ENCODE measurements at places on chromosomes 11 and 22. TPM values are rescaled to one million over a fixed set of nuclear protein-coding genes. Genes with fewer than 3 reads are reported as not detected.

MAJIN gene
- polyA plus RNA-seq = not detected

ELP4 gene
- polyA plus RNA-seq = 9.7 TPM

AMOTL1 gene
- 5.4 TPM for polyA plus RNA-seq

SLC1A2 gene
- polyA plus RNA-seq = 0.15 TPM
